ENCODE measurements at places on chromosomes 5 and 9.

DNA sequence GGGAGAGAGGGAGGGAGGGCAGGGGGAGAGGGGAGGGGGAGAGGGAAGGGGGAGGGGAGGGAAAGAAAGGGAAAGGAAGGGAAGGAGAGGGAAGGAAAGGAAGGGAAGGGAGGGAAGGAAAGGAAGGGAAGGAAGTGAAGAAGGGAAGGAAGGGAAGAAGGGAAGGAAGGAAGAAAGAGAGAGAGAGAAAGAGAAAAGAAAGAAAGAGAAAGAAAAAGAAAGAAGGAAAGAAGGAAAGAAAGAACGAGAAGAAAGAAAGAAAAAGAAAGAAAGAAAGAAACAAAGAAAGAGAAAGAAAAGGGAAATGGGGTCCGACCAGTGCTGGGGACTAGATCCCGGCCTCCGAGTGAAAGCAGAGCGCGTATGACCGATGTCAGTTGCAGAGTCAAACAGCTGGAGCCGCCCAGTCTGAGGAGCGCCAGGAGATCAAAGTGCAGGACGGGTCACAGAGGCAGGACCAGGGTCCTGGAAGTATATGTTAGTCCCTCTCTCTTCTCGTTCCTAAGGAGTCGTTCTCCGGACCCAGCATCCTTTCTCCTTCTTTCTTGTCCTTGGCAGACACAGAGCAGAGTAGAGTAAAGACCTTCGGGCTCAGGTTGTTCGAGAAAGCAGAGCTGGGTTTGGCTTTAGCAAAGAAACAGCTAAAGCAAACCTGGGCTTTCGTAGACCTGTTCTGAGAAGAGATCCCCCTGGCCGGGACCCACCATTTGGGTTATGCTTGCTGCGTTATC lies 305.4 kb upstream of the MSX2 start:
- DNase-seq = peak; percentile 13

GRCh38 chr5:178630475-178630930 lies 3.7 kb upstream of the CLK4 start:
- no peak for DNase-seq

- no peak for DNase-seq
Measured at GRCh38 chr5:73522989-73523388, 24.7 kb downstream of the BTF3 start.

GRCh38 chr5:102807878-102808502 lies 52.9 kb downstream of the PAM start:
- peak; percentile 18 for DNase-seq

GRCh38 chr5:15420201-15420600 lies 79.8 kb upstream of the FBXL7 start:
- no peak for DNase-seq

DNA sequence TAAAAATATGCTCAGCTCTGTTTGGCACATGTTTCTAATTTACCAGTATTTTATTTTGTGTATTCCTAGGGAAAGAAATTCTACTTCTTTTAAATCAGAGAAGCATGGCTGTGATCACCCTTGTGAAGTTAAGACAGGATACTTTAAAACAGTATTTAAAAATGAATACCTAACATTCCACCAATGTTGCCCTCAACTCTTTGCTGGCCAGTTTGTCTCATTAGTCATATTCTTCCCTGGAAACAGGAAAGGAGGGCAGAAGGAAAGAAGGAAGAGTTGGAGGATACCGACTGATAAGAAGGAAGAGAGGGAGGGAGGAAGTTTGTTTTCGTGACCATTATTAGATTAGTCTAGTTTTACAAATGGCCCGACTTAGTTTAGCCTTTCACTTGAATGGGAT lies 137.4 kb downstream of the PLK2 start:
- peak; percentile 68 for DNase-seq

GRCh38 chr5:1151316-1151715 lies 39.5 kb upstream of the SLC12A7 start:
- no peak for DNase-seq

- no peak for DNase-seq
Measured at GRCh38 chr5:4413996-4414395, 726.1 kb upstream of the ADAMTS16 start.

DNA sequence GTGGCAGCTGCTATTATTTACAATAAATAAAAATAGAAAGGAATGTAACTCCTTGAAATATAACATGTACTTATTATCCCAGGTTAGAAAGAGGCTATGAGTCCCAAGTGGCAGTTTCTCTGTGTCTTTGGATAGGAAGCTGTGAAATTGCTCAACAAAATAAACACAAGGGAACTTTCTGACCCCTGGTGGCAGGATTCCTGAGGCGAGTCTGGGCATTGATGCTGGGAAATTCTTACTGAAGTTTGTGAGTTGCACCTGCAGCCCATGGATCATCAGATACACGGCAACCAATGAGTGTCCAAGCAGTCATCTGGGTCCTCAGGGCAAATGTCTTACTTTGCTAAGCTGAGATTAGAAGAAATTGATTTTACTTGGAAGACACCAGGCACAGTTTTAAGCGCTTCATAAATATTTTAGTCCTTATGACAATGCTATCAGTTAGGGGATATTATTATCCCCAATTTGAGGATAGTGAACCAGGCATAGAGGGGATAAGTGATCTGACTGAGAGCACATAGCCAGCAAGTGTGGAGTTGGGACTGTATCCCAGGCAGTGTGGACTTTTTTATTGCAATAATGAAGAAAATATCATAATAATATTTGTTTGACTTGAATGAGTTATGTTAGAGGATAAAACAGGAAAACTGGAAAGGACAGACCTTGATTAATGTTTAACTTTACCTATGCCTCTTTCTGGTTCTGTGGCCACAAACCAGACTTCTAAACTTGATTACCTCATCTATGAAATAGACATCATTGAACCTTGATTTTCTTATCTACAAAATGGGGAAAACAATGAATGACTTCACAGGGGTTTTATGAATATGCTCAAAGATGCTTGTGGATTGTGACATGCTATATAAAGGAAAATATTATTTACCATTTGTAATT lies 265.5 kb upstream of the ADAMTSL1 start:
- peak; percentile 27 for DNase-seq

- DNase-seq = peak; percentile 92
Measured at GRCh38 chr5:112684737-112685136, 52.9 kb upstream of the APC start.

DNA sequence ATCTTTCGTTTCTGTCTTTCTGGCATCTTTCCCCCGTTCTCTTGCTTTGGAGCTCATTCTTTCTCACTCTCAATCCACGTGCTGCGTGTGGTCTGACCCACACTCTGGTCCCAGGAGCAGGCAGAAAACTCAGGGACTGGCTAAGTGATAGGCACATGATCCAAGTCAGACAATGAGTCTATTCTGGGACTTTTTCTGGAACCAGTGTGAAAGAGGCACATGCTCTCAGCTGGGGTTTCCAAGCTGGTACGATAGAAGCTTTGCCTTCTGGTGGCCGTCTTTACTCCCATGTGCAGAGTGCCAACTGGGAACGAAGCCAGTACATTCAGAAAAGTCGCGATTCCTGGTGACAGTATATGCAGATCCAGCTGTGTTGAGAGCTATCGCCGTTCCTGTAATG lies 94.4 kb downstream of the PDZD2 start:
- no peak for DNase-seq

DNA sequence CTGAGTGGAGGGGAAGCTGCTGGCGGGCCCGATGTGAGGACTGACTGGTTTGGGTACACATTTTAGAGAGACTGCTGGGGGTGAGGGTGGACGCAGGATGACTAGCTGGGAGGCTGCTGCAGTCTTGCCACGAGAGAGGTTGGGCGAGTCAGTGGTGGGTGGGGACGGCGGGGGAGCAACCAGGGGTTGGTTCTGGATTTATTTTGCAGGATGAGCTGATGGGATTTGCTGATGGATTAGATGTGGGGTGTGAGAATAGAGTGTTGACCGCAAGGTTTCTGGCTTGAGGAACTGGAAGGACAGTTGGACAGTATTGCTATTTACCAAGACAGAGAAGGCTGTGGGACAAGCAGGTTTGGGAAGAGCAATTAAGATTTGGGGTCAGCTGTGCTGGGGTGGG lies 5.8 kb upstream of the NDST1 start:
- DNase-seq = peak; percentile 58

DNA sequence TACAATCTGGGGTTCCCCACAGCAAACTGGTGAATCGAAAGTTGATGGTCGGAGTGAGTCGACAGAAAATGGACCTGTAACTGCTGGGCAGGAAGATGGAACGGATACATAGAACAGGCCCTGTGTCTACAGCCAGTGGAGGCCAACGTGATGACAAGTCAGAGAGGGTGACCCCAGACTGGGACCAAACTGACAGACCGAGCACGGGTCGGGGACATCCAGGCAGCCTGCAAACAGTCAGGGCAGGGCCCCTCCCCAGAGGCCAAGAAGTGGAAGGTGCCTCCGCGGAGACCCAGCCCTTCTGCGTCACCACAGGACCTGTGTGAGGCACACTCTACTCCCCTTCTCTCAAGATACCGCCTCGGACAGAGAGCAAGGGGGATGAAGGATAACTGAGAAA lies 25.1 kb upstream of the FANCC start:
- DNase-seq = no peak

GRCh38 chr5:43627028-43627427 lies 24.0 kb downstream of the NNT start:
- peak; percentile 70 for DNase-seq

DNA sequence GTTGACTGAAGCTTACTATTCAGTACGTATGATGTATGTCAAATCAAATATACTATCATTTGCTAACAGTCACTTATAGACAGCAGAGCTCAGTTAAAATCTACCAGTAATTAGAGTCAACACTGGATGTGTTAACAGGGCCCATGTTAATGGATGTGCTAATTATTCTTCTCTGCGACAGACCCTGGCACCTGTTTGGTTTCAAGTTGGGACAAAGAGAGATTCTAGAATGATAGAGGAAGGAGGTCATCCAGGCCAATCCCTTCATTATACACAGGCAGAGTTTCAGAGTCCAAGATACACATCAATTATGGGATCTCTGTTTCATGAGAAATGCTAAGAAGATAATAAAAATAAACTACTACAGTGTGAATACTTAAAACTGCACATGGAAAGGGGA lies 615.0 kb downstream of the ZNF608 start:
- DNase-seq = no peak

DNA sequence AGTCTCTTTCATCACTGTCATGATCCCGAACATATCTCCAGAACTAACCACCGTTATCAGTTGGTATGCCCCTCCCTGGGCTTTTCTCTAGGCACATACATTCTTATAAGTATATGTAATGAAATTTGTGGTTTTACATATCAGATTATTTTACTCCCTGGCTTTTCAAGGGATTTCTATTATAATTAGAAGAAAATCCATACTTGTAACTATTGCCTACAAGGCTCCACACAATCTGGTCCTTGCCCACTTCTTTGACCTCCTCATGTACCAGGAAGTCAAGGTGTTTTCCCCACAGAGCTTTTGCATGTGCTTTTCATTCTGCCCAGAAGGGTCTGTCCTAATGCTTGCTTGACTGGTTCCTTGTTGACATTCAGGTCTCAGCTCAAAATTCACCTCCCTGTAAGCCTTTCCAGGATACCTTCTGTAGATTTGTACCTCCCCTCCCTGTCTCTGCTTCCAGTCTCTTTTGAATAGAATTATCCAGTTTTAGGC lies 33.6 kb upstream of the HSD17B4 start:
- no peak for DNase-seq

- DNase-seq = no peak
Measured at GRCh38 chr9:109996936-109997580, 210.9 kb downstream of the C9orf152 start.

DNA sequence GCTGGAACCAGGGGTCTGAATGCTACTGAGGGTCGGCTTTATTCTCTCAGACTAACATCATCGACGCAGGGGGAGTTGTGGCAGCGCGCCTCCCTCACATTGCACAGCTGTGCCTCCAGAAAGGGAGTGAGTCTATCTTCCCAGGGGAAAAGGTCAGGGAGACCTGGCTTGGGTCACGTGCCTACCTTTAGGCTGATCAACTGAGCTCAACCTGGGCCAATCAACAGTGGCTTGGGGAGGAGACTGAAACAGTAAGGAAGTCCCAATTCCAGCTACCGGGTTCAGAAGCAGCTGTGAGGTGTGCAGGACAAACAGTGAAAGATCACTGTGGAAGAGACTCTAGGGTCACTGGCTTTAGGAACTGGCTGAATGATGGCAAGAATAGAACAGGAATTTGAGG lies 14.3 kb downstream of the SNX30 start:
- no peak for DNase-seq

- no peak for DNase-seq
Measured at GRCh38 chr5:67475489-67475888, 278.9 kb upstream of the CD180 start.

DNA sequence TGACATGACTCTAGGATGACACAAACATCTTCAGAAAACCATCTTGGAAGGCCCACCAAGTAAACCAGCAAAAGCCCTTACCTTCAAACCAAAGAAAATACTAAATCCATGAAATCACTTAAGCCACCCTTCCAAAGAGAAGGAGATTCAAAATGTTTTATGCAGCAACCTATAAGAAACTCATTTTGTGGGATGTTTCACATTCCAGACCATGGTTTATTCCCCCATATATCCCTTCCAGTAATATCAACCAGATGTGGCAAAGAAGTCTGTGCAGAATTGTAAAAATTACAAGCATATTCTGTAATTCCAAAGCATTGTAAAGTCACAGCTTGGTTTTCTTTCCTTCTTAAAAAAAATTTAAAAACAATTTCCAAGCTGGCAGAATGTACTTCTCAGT lies 117.4 kb downstream of the SLIT3 start:
- DNase-seq = peak; percentile 95

Data from fibroblast of skin of scalp (primary cell).